ENCODE measurements at places on chromosomes 6 and 20. TPM values are rescaled to one million over a fixed set of nuclear protein-coding genes. Genes with fewer than 3 reads are reported as not detected.
A peak's percentile ranks its signal among the peaks of the same experiment; 100 is the strongest.

DNA sequence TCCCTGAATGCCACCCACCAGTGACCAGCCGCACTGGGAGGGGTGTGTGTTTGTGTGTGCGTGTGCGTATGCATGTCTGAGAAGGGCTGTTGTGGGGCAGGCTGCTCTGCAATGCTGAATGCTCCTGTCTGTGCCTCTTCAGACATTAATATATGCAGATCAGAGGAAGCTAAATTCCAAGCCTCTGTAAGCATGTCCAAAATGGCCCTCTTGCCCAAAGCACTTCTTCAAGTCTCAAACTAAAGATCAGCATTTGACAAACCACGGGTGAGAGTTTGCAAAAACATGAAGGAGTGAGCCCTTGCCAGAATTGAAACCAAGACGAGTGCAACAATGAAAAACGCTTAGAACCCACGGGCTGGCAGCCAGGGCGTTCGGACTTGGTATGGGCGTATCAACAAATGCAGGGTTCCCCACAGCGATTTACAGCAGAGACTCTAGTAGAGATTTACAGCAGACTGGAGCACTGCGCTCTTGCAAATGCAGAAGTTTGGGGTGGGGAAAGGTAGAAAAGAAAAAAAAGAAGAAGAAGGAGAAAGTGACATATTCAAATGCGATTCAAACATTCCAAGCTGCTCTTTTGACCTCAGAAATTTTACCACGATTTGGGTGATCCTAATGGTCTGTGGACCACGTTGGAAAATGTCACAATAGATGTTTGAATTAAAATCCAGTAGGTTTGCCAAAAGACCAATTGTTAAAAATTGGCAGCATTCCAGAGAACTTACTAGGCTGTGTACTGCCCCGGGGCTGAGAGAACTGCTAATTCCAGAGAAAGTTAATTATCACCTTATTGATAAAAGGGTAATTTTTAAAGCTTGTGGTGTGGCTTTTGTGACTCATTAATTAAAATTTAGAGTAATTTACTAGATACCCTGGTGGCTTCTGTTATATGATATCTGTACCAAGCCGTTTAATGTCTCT is 3.5 kb downstream of the SCML4 start:
- H3K27ac ChIP-seq = peak overlapping the region; percentile 95
- no peaks in the 10 kb centered on the region for H3K27me3 ChIP-seq
- peak; percentile 13 for DNase-seq
- H3K4me3 ChIP-seq = peak overlapping the region; percentile 76

DNA sequence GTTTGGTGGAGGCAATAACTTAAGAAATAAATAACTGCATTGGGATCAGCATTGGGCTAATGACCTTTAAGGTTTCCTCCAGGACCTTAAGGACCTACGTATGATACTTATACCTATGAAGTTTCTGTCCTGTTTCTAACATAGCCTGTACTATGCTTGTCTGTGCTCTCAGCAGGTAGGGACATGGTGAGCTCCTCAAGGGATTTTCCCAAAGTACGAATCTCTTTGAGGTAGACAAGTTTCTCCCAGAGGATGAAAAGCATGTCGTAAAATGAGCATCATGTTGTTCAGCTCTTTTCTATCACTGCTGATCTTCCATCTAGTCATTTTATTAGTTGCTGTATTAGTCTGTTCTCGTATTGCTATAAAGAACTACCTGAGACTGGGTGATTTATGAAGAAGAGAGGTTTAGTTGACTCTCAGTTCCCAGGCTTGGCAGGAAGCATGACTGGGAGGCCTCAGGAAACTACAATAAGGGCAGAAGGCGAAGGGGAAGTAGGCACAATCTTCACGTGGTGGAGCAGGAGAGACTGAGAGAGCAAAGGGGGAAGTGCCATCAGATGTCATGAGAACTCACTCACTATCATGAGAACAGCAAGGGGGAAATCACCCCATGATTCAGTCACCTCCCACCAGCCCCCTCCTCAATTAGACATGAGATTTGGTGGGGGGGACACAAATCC is 77.8 kb upstream of the TGM3 start:
- DNase-seq = no peak
- no peak overlapping the region for H3K4me3 ChIP-seq
- no peaks in the 10 kb centered on the region for H3K36me3 ChIP-seq
- no peaks in the 10 kb centered on the region for H3K4me1 ChIP-seq
- no peak overlapping the region for H3K27ac ChIP-seq
- no peaks in the 10 kb centered on the region for H3K27me3 ChIP-seq

DNA sequence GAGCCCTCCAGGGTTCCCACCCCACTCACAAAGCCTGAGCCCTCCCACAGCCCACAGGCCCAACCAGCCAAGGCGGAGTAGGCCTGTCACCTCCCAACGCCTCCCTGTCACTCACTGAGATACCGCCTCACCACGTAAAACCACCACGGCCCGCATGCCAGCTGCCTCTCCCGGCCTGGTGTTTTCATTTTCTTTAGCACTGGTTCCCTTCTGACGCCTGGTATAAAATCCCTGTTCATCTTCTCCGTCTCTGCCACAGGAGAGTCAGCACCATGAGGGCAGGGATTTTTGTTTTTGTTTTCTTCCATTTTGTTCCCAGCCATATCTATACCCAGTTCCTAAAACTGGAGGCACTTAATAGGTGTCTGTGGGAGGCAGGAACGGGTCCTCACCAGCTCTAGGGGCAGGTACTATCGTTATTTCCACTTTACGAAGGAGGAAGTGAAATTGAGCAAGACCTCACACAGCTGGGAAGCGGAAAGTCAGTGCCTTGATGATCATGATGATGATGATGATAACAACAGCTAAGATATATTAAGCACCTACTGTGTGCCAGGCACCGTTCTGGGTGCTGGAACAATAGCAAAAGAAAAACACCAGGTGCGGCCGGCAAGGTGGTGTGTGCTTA is 58.6 kb downstream of the SNAI1 start:
- no peaks in the 10 kb centered on the region for H3K36me3 ChIP-seq
- no peak overlapping the region for H3K4me3 ChIP-seq
- no peaks in the 10 kb centered on the region for H3K4me1 ChIP-seq
- no peaks in the 10 kb centered on the region for H3K27me3 ChIP-seq
- DNase-seq = no peak
- no peak overlapping the region for H3K27ac ChIP-seq

The IMPG1 gene
- not detected for total RNA-seq

GRCh38 chr6:186340-186965 is 105.8 kb upstream of the DUSP22 start:
- no peaks in the 10 kb centered on the region for H3K36me3 ChIP-seq
- no peak overlapping the region for H3K27ac ChIP-seq
- peaks cover 6% of the 10 kb centered on the region for H3K4me1 ChIP-seq

- H3K4me3 ChIP-seq = no peak overlapping the region
- no peak for DNase-seq
- H3K27ac ChIP-seq = no peak overlapping the region
- H3K4me1 ChIP-seq = no peaks in the 10 kb centered on the region
Observed at GRCh38 chr6:2810092-2810671, 31.5 kb downstream of the SERPINB1 start.

DNA sequence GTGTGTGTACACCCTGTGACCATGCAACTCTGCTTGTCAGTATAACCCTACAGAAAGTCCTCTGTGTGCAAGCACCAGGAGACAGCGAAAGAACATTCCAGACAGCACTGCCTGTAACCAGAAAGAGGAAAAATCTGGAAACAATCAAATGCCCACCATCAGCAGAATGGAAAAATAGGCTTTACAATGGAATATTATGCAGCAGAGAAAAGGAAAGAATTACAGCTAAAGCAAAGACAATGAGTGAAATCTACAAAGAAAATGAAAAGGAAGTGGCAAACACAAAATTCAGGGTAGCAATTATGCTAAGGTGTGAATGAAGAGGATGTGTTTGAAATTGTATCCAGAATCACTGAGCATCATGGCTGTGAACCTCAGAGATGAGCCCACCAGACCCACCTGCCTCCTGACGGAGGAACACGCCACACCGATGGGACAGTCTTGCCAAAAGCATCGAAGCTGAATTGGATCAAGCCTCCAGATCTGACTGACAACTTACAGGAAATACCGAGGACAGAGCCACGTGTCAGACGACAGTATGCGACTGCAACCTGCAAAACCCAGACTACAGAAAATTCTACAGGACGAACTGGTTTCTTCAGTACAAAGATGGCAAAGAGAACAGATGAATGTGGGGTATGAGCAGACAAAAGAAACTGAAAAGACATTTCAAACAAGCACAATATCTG is 133.2 kb downstream of the NFATC2 start:
- peaks cover 6% of the 10 kb centered on the region for H3K4me1 ChIP-seq
- H3K36me3 ChIP-seq = peaks cover 76% of the 10 kb centered on the region
- no peaks in the 10 kb centered on the region for H3K27me3 ChIP-seq
- no peak overlapping the region for H3K4me3 ChIP-seq

GRCh38 chr6:137973201-137973600 is 106.1 kb downstream of the TNFAIP3 start:
- H3K27me3 ChIP-seq = no peaks in the 10 kb centered on the region
- no peak overlapping the region for H3K4me3 ChIP-seq
- no peak overlapping the region for H3K27ac ChIP-seq
- DNase-seq = no peak
- peaks cover 36% of the 10 kb centered on the region for H3K4me1 ChIP-seq

GRCh38 chr6:37684801-37685200 is 12.9 kb downstream of the MDGA1 start:
- H3K4me1 ChIP-seq = no peaks in the 10 kb centered on the region
- no peak overlapping the region for H3K27ac ChIP-seq
- no peak overlapping the region for H3K4me3 ChIP-seq

DNA sequence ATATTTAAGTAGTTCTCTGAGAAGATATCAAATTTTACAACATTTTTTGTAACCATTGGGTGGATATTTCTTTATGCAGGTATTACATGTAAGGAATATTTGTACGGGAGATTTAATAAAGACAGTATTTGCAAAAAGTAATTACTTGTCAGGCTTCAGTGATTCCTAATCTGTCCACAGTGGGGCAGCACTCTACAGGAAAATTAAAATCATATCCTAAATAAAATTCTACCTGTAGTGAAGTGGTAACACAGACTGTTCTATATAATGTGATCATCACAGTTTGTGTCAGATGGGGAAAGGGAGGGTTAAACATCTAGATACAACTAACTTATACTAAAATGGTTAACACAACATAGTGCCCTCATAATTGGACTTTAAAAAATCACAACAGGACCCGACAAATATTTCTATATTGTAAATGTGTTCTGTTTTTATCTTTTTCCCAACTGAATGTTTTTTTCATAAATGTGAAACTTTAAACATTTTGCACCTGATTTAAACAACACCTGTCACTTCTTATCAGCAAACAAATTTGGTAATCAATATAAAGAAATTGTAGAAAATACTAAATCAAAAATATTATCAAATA is 145.6 kb upstream of the MANEA start:
- no peak for DNase-seq
- H3K27ac ChIP-seq = no peak overlapping the region
- no peaks in the 10 kb centered on the region for H3K27me3 ChIP-seq

GRCh38 chr6:12200015-12200564 is 90.1 kb upstream of the EDN1 start:
- no peak for DNase-seq
- no peak overlapping the region for H3K27ac ChIP-seq
- no peaks in the 10 kb centered on the region for H3K4me1 ChIP-seq
- no peaks in the 10 kb centered on the region for H3K36me3 ChIP-seq
- H3K27me3 ChIP-seq = no peaks in the 10 kb centered on the region

- H3K36me3 ChIP-seq = peaks cover 5% of the 10 kb centered on the region
- H3K27ac ChIP-seq = no peak overlapping the region
- no peaks in the 10 kb centered on the region for H3K27me3 ChIP-seq
- no peak for DNase-seq
- H3K4me1 ChIP-seq = no peaks in the 10 kb centered on the region
- H3K4me3 ChIP-seq = no peak overlapping the region
Observed at GRCh38 chr20:2919518-2920245, 46.4 kb downstream of the PTPRA start.

- H3K36me3 ChIP-seq = no peaks in the 10 kb centered on the region
- H3K27me3 ChIP-seq = no peaks in the 10 kb centered on the region
- H3K4me3 ChIP-seq = no peak overlapping the region
- no peak for DNase-seq
- no peaks in the 10 kb centered on the region for H3K4me1 ChIP-seq
Observed at GRCh38 chr20:6295867-6296256, 173.0 kb upstream of the FERMT1 start.

- H3K27me3 ChIP-seq = peaks cover 4% of the 10 kb centered on the region
- peaks cover 6% of the 10 kb centered on the region for H3K4me1 ChIP-seq
- no peak overlapping the region for H3K4me3 ChIP-seq
- no peak overlapping the region for H3K27ac ChIP-seq
- H3K36me3 ChIP-seq = no peaks in the 10 kb centered on the region
- DNase-seq = no peak
Observed at GRCh38 chr20:44743080-44743701, 2.5 kb upstream of the KCNK15 start.

DNA sequence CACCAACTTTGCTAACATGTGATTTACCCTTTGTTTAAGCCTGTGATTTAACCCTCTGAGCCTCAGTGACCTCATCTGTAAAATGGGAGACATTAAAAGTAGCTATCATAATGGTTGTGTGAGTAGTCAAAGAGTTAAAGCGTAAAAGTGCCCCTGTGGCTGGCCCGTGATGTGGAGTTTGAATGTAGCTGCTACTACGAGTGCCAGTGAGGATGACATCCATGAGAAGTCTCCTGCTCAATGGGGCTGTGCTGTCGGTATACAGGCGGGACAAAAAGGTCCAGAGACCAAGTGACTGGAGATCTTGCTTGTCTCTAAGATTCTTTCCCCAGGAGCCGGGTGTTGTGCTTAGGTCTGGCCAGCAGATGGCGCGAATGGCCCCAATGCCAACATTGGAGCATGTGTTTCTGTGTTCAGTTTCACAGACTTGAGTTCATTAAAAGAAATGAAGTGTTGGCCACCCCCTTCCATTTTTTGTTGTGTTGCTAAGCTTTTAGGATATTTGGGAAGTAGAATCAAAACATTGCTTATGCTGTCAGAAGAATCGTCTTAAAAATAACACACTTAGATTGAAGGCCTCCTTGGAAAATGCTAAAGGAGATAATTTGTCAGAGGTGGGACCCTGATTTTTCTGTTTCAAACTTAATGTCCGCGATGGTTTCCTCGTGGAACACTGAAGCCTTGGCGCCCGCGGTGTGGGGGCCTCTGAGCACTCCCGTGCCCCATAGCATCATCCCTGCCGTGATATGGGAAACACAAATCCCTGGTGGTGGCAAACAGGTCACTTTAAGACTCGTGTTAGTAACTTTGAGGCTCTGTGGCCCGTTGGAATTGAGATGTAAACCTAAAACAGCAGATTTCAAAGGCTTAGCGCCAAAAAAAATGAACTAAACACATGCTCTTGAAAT is 9.3 kb upstream of the RBM38 start:
- H3K4me3 ChIP-seq = no peak overlapping the region
- no peak overlapping the region for H3K27ac ChIP-seq
- peak; percentile 71 for DNase-seq
- H3K36me3 ChIP-seq = no peaks in the 10 kb centered on the region
- no peaks in the 10 kb centered on the region for H3K27me3 ChIP-seq

- H3K4me3 ChIP-seq = peak overlapping the region; percentile 6
- no peak for DNase-seq
- H3K27me3 ChIP-seq = peaks cover 14% of the 10 kb centered on the region
- H3K36me3 ChIP-seq = no peaks in the 10 kb centered on the region
Observed at GRCh38 chr6:136920671-136921380, 1.3 kb upstream of the SLC35D3 start.

The BMP7 gene
- not detected for total RNA-seq

All from naive thymus-derived CD4-positive, alpha-beta T cell (primary cell).